ENCODE measurements at places on chromosomes 7 and 10.

DNA sequence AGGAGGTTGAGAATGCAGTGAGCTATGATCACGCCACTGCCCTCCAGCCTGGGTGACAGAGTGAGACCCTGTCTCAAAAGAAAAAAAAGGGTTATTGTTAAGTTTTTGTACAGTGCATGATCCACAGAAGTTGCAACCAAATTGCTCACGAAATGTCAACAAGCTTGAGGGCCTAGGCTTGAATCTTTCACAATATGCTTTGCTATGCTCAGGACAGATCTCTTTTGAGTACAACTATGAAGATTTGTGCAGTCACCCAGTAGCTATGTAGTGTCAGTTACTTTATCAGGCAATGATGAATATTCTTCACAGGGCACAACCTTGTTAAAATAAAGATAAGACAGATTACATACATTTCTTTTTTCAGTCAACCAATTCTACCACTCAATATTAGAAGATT is 109.2 kb downstream of the PRTFDC1 start:
- DNase-seq, result no peak

GRCh38 chr7:54888067-54888733 is 129.2 kb upstream of the SEC61G start:
- no peak for DNase-seq

- DNase-seq, result no peak
Measured at GRCh38 chr7:5216931-5217330, 26.9 kb downstream of the WIPI2 start.

GRCh38 chr7:155234950-155235789 is 62.5 kb upstream of the INSIG1 start:
- DNase-seq, result no peak

- DNase-seq, result no peak
Measured at GRCh38 chr7:98283127-98283886, 1.8 kb downstream of the BRI3 start.

GRCh38 chr7:157359581-157359980 is 22.8 kb downstream of the DNAJB6 start:
- DNase-seq, result no peak

DNA sequence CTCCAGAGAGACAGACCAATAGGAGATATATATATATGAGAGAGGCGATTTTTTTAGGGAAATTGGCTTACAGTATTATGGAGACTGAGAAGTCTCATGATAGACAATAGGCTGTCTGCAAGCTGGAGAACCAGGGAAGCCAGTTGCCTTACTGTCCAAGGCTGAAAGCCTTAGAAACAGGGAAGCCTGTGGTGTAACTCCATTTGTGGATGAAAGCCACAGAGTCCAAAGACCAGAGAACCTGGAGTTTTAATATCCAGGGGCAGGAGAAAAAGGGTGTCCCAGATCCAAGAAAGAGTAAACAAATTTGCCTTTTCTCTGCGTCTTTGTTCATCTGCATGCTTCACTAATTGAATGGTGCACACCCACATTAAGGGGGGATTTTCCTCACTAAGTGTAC is 71.6 kb upstream of the TEX47 start:
- DNase-seq, result no peak

DNA sequence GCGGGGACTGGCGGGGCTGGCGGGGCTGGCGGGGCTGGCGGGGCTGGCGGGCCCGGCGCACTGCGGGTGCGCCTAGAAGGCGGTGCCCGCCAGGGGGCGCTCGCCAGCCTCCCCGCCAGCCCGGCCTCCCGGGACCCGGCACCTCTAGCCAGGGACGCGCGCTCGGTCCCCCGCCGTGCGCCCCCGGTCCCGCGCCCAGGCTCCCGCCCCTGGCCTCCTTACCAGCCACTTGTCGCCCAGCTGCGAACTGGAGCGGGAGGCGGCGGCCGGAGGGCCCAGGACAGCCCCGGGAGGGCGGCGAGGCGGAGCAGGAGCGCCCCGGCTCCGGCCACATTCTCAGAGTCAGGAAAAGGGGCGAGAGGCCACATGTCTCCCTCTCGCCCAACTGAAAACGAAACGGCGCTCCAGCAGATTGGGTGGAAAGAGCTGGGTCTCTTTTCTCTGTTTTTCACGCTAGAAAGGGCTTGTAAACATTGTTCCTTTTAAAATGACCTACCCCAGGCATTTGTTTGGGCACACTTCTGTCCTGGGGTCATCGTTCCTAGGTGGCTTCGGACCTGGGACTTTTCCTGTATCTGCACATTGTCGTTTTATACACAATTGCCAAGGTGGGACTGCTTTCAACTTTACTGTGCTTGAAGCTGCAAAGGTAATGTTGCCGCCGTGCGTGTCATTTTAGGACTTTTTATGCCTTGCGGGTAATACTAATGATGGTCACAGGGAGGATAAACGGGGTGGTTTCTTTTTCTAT is 378 bp upstream of the PRKCQ start:
- DNase-seq, result peak; percentile 76

GRCh38 chr10:117884592-117884991 is 162.1 kb downstream of the RAB11FIP2 start:
- DNase-seq, result no peak
